ENCODE measurements at places on chromosomes 1 and 21.

DNA sequence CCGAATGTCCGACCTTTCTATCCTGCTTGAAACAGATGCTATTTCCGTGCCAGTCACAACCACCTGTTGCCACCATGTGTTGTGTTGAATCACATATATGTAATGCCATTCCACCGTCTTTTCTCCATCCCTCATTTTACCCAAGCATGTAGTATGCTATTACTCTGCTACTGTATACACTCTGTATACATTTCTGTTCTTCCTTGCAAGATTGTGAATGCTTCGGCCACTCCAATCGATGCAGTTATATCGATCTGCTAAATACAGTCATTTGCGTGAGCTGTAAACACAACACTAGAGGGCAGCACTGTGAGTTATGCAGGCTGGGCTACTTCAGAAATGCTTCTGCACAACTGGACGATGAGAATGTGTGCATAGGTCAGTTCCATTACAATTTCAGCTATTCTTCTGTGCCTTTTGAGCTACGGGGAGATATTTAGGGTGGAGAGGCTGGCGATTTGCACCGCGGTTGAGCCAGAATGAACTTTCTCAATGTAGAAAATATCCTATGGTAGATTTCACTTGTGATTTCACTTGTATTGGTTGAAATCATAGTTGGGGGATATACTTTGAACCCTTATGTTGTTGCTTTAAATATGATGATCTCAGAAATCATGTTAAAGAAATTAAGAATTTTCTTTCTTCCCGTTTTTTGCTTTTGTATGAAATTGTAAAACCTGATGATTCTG lies 289.8 kb downstream of the NTNG1 start:
- DNase-seq: peak; percentile 52

- no peak for DNase-seq
Observed at GRCh38 chr1:56266359-56266758, 313.0 kb downstream of the PLPP3 start.

GRCh38 chr1:53258216-53258615 lies 19.9 kb upstream of the MAGOH start:
- no peak for DNase-seq

GRCh38 chr21:32993894-32994293 lies 31.8 kb upstream of the OLIG2 start:
- no peak for DNase-seq

GRCh38 chr1:243253211-243253925 lies 1.7 kb downstream of the CEP170 start:
- DNase-seq: peak; percentile 59

- DNase-seq: peak; percentile 61
Observed at GRCh38 chr1:92277105-92277723, 21.6 kb downstream of the GLMN start.
